Mammary microvascular endothelial cell (primary cell): ENCODE measurements at places on chromosomes 11 and 22. TPM values are rescaled to one million over a fixed set of nuclear protein-coding genes. Genes with fewer than 3 reads are reported as not detected.

The BRD1 gene
- total RNA-seq, result 17.5 and 21.2 TPM in 2 replicates

The CCDC88B gene
- 2.9 and 3.5 TPM in 2 replicates for total RNA-seq

The C11orf16 gene
- not detected in 2 replicates for total RNA-seq

The OR51B6 gene
- total RNA-seq, result not detected in 2 replicates

The SLC5A4 gene
- total RNA-seq, result 0.20 and 1.1 TPM in 2 replicates

The PES1 gene
- total RNA-seq, result 85.1 and 96.2 TPM in 2 replicates

The POU2AF2 gene
- not detected in 2 replicates for total RNA-seq

The TMEM45B gene
- total RNA-seq, result 0.07 and 0.74 TPM in 2 replicates

The EIF3M gene
- 461 and 480 TPM in 2 replicates for total RNA-seq

The IGSF22 gene
- not detected in 2 replicates for total RNA-seq

The CHADL gene
- 3.1 and 3.8 TPM in 2 replicates for total RNA-seq

The ALG8 gene
- total RNA-seq, result 24.5 and 43.3 TPM in 2 replicates

The TNNT3 gene
- not detected in 2 replicates for total RNA-seq

The TRIM44 gene
- 16.5 and 25.1 TPM in 2 replicates for total RNA-seq

The OR51B5 gene
- not detected in 2 replicates for total RNA-seq

The SLC5A1 gene
- not detected in 2 replicates for total RNA-seq

The APLNR gene
- total RNA-seq, result 0.27 TPM in 1 of 2 replicates, not detected in the other

The TMEM86A gene
- 0.93 and 1.6 TPM in 2 replicates for total RNA-seq

The OR51B2 gene
- not detected in 2 replicates for total RNA-seq

The MGAT3 gene
- total RNA-seq, result not detected in 2 replicates

The NXPE2 gene
- total RNA-seq, result not detected in 2 replicates

The PDE2A gene
- 105 and 112 TPM in 2 replicates for total RNA-seq

The ZDHHC24 gene
- total RNA-seq, result 21.1 and 25.0 TPM in 2 replicates

The IL10RA gene
- 0.54 TPM in 1 of 2 replicates, not detected in the other for total RNA-seq

The ASCL2 gene
- total RNA-seq, result not detected in 2 replicates

The MS4A1 gene
- total RNA-seq, result not detected in 2 replicates

The EML3 gene
- total RNA-seq, result 28.5 and 30.8 TPM in 2 replicates

The VPREB1 gene
- not detected in 2 replicates for total RNA-seq
